CD4-positive, alpha-beta T cell treated with Interleukin-1 beta for 1 hour (primary cell): ENCODE measurements at places on chromosomes 6 and 20.

- DNase-seq = no peak
Observed at GRCh38 chr6:7152462-7152861, 44.7 kb downstream of the RREB1 start.

DNA sequence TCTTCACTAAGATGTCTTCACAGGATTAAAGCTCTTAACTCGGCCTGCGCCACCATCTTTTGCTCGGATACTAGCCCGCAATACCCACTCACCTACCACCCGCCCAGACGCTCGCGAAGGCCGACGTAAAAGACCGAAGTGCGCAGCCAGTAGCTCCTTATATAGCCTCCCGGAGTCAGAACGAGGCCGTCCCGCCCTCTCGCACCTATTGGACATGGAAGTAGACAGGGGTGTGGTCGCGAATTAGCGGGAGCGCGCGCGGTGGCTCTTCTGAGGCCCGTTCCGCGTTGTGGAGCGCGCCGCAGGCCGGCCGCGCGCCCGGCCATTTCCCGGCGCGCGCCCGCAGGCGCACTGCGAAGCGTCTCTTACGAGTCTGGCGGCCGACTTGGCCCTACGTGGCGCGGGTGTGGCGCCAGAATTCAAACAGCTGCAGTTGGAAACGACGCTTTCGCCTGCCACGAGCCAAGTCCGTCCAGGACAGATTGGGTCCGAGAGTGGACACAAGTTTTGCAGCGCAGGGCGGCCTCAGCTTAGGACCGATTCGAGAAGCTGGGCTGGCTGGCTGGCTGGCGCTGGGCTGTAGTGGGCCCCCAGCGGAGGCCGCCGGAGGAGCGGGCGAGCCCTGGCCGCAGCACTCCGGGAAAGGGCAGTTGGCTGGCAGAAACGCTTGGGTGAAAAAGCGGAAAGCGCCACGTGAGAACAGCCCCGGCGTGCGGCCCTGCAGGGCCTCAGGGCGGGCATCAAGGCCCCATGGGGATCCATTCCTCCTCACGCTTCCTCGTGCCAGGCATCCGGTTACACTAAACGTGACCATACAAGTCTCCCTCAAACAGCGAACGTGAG lies 36.1 kb upstream of the SYNCRIP start:
- DNase-seq = peak; percentile 99

GRCh38 chr20:24048024-24048611 lies 59.5 kb upstream of the GGTLC1 start:
- DNase-seq = no peak

GRCh38 chr6:39493174-39493573 lies 170.7 kb upstream of the KCNK16 start:
- DNase-seq = no peak
